ENCODE measurements at places on chromosomes 11 and 22.

GRCh38 chr11:73384872-73385689 lies 8.9 kb downstream of the RELT start:
- peak; percentile 41 for DNase-seq

DNA sequence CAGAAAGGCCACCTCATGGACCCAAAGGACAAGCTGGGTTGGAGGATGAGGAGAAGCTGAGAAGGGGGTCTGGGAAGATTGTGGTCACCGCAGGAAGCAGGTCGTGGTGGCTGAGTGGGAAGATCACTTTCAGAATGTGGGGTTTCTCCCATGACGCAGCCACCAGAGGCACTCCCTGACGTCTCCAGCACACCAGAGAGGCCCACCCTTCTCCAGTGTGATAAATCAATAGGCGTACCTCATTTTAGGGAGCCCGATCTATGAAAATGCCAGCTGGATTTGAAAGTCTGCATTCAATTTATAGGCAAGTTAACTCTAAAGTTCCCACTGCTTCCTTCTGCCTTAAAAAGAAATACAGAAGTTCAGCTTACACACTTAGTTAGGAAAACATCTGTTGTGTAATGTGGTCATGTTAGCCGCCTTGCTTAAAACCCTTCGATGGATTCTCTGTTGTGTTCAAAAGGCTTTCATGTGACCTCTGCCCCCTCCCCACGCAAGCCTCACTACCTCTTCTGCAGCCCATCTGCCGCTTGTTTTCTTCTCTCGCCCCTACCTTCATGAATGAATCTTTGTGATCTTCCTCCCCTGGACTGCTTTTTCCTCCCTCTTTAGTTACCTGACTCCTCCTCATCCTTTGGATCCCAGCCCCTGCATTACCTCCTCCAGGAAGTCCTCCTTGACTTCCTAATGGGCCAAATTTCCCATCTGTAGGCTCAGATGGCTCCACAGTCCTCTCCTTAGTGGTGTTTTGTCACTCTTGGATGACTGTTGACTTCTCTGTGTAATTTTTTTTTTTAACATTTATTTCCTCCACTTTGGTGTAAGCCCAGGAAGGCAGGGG lies 10.7 kb downstream of the TSPAN18 start:
- DNase-seq: no peak

GRCh38 chr11:46471943-46472661 lies 80.5 kb upstream of the CHRM4 start:
- DNase-seq: no peak

GRCh38 chr11:102794382-102794781 lies 3.6 kb downstream of the MMP1 start:
- DNase-seq: no peak

GRCh38 chr11:128450882-128451651 lies 136.3 kb downstream of the ETS1 start:
- DNase-seq: no peak

DNA sequence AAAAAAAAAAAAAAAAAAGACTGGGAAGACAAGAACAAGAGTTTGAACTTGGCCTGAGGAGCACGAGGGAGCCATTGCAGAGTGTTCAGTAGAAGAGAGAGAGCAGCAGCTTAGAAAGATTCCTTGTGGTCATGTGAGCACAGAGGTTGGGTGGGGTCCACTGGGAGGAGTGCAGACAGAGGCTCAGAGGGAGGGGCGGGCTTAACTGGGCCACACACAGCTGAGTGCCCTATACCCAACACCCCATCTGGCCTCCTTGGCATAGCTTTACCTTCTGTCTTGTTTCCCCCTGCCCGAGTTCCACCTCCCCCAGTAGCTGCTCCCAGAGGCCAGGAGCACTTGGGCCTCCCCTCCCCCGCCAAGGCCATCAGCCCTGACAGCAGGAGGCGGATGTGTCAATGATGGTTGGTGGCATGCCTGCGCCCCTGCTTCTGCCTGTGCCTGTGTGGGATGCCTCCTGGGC lies 12.1 kb downstream of the C11orf86 start:
- no peak for DNase-seq

DNA sequence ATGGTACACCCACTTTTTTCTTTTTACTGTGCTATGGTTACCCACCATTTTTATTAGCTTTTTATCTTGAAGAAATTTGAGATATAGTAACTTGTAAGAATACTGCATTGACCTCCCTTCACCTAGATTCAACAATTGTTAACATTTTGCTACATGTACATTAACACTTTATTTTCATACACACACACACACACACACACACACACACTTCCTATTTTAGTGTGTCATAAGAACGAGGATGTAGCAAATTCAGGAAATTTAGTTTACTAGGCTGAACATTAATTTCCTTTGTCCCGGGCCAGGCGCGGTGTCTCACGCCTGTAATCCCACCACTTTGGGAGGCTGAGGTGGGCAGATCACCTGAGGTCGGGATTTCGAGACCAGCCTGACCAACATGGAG lies 1.1 kb upstream of the ATP6V1E1 start:
- no peak for DNase-seq

- DNase-seq: no peak
Observed at GRCh38 chr11:11660363-11660740, 38.5 kb upstream of the GALNT18 start.

DNA sequence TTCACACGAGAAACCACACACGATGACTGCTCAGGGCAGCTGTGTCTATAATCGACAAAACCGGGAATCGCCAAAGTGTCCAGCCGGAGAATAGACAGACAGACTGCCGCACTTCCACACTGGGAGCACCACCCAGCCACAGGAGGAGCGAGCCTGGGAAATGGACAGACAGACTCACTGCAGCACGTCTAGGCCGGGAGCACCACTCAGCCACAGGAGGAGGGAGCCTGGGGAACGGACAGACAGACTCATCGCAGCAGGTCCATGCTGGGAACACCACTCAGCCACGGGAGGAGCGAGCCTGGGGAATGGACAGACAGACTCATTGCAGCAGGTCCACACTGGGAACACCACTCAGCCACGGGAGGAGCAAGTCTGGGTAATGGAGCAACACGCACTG lies 137.2 kb downstream of the BRD1 start:
- DNase-seq: no peak

GRCh38 chr22:45584121-45584570 lies 81.5 kb downstream of the FBLN1 start:
- DNase-seq: peak; percentile 52

DNA sequence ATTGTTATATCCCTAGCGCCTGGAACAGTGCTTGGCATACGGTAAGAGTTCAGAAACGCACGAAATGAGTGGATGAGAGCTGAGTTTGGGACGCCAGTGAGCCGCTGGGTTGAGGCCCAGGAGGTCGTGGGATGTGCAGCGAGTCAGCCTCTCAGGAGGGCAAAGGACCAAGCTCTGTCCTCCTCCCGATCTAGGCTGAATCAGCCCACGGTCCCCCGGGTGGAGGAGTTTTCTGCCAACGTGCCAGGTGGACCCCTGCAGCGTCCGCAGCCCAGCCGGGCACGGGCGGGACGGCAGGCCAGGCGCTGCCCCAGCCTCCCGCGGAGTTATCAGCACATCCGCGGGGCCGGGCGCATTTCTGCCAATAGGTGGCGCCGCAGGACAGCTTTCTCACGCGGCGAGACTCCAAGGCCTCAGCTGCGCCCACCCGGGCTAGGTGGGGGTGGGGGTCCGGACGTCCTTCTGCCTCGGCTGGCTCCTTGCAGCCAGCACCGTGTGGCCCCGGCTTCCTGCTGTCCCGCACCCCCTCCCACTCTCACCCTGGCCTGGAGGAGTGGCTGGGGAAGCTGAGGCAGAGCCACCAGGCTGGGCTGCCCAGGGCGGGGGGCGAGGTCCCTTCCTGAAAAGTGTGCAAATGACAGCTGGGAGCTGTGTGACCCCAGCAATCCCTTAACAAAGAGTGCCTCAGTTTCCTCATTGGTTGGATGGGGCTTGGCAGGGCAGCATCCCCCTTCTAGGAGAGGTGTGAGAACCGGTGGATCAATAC lies 2.2 kb upstream of the RPS19BP1 start:
- no peak for DNase-seq

DNA sequence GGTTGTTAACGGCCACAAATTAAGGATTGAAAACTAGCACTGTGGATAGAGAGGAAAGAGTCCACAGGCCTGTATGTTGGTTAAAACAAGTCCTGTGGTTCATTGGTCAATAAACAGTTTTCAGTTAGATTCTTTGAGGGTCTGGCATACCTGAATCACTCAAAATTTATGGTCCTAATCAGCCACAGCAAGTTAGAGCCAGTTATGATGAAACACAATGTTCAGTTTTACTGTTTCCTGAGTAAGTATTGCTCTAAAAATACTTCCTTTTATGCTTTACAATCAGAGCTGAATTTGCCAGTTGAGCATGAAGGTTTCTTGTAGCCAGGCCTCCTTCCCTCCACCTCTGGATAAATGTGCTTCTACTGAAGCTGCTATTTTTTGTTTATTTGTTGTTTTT lies 12.9 kb upstream of the CAT start:
- no peak for DNase-seq

GRCh38 chr11:35590412-35590811 lies 27.8 kb upstream of the FJX1 start:
- DNase-seq: no peak

GRCh38 chr11:36398231-36398953 lies 102.3 kb downstream of the PRR5L start:
- peak; percentile 80 for DNase-seq

DNA sequence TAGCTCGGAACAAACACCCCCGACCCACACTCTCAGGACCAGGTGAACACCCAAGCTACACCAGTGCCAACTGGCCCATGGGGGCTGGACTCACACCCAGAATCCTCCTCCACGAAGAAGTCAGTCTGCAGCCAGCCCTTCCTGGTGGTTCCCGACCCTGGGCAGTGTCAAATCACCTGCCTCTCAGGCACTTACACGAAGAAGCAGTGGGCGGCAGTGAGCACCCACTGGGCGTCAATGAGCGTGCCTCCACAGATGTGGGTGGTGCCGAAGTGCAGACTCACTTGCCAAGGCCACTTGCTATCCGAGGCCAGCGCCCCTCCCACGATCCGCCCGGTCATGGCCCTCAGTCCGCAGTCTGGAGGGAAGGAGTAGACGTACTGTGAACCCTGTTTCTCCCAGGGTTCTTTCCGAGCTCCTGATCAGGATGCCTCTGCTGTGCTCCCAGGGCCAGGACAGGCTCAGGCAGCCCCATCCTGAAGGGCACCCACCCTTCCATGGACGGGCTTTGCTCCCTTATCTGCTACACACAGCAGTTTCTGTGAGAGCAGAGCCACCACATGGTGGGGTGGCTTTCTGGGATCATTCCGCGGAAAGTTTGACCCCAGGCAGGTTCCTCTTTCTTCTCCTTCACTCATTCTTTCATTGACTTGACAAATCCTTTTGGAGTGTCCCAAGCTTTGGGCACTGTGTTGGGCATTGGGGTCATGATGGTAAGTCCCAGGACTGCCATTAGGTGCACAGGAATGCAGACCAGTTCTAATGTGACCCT lies 19.4 kb downstream of the TMPRSS13 start:
- no peak for DNase-seq

DNA sequence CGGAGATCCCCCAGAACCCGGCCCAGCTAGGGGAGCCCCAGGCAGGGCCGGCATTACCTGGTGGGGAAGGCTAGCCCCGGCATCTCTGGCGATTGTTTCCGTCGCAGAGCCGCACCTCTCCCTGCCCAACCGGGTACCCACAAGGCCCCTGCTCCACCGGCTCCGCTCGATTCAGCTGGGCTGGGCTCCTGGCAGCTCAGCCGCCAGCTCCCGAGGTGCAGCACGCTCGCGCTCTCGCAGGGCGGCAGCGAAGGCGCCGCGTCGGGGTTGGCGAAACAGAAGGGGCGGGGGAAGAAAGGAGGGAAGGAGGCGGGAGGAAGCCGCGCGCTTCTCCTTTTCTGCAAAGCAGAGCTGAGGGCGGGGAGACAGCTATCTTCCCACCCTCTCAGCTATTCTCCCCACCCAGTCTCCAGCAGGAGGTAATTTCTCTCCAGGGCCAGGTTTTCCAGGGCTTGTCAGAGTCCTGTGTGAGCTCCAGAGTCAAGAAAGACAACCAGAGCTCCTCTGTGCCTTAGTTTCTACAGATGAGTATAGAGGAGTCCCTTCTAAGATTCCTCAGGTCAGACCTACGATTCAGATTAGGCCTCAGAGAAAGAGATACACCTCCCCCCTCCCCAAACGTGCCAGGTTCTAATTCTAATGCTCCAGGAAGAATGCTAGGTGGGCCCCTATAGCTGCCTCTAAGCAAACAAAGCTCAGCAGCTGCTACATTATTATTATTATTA lies 62.0 kb downstream of the PAK1 start:
- peak; percentile 84 for DNase-seq

DNA sequence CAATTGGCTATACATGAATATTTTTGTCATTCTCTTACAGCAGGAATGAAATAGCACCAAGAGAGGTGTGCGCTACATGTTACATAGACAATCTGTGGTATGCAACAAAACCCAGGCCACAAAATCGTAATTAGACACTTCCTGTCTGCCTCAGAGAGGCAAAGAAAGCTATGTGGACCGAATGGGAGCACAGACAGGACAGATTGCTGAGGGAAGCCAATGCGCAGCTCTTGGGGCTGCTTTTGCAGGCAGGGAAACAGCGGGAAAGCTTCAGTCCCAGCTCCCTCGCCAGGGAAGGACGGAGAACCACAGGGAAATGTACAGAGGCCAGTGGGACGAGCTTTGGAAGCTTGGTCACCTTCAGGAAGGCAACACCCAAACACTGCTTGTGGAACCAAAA lies 40.9 kb downstream of the SERPINH1 start:
- DNase-seq: no peak

- DNase-seq: peak; percentile 67
Observed at GRCh38 chr11:112837162-112837826, 123.9 kb upstream of the NCAM1 start.

- DNase-seq: no peak
Observed at GRCh38 chr22:45664136-45664646, 7.4 kb upstream of the ATXN10 start.

GRCh38 chr11:37076866-37077265 lies 478.8 kb upstream of the RAG2 start:
- DNase-seq: no peak
